Right atrium auricular region (tissue), 2 donors: ENCODE measurements at places on chromosomes 4 and X.

DNA sequence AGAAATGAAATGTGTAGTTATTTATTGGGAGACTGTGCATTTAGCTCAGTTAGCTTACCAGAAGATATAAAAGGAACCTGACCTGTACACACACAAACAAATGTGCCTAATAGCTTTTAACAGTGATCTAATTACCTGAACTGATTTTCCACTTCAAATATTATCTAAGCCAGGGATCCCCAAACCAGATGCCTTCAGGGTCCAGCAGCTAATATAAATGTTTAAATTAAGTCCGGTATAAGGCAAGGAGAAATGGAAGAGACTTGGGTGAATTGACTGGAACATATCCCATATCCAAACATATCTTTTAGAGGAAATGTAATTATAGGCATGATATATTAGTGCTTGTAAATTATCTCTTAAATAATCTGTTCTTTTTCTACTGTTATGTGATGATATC lies 66.7 kb downstream of the CNKSR2 start:
- H3K36me3 ChIP-seq: no peaks in the 10 kb centered on the region
- no peak overlapping the region for H3K4me3 ChIP-seq
- H3K4me1 ChIP-seq: no peaks in the 10 kb centered on the region
- DNase-seq: no peak
- H3K27me3 ChIP-seq: no peaks in the 10 kb centered on the region

DNA sequence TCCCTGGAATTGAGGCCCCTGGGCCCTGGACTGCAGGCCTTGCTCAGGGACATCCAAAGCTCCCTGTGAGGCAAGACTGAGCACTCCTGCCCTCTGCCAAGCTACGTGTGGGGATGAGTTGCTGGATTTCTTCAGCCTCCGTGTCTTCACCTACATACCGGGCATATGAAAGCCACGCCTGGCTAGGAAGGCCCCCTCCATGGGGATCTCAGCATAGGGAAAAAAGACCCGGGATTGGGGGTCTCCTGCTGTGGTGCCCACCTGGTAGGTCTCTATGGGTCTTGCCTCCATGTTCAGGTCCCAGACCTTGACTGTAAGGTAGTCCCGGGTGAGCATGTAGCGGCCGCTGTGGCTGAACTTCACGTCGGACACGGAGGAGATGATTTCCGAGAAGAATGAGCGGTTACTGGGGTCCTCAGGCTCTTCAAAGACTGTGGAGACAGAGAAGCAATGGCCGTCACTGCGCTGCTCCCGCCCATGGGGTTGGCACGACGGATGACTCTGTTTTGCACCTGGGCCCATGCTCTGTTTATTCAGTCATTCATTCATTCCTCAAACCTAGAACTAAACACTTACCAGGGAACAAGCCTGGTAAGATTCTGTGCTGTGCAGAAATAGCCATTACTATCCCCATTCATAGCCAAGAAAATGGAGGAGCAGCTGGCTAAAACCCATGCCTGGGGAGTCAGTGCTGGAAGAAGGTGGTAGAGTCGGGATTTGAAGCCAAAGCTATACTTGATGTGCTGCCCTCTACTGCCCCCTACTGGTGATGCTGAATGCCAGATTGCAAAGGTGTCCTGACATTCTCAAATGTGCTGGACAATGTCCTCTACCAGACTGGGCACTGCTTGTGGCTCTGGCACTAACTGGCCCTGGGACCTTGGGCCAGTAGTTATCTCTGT lies 63.9 kb downstream of the WFS1 start:
- H3K27me3 ChIP-seq: no peaks in the 10 kb centered on the region
- H3K4me1 ChIP-seq: no peaks in the 10 kb centered on the region
- no peaks in the 10 kb centered on the region for H3K36me3 ChIP-seq
- no peak overlapping the region for H3K27ac ChIP-seq
- no peak overlapping the region for H3K4me3 ChIP-seq

DNA sequence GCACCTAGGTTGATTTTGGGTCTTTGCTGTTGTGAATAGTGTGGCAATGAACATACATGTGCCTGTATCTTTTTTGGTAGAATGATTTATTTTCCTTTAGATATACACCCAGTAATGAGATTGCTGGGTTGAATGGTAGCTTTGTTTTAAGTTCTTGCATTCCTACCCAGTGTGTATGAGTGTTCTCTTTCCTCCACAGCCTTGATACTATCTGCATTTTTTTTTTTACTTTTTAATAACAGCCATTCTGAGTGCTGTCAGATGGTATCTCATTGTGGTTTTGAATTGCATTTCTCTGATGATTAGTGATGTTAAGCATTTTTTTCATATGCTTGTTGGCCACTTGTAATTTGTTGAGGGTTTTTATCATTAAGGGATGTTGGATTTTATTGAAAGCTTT lies 351.8 kb upstream of the GNPDA2 start:
- H3K36me3 ChIP-seq: no peaks in the 10 kb centered on the region
- no peak for DNase-seq
- no peak overlapping the region for H3K27ac ChIP-seq
- H3K4me3 ChIP-seq: no peak overlapping the region

GRCh38 chr4:42778349-42778748 lies 114.2 kb upstream of the GRXCR1 start:
- no peaks in the 10 kb centered on the region for H3K4me1 ChIP-seq
- no peaks in the 10 kb centered on the region for H3K36me3 ChIP-seq
- no peak overlapping the region for H3K4me3 ChIP-seq
- no peak overlapping the region for H3K27ac ChIP-seq

- no peak for DNase-seq
- no peaks in the 10 kb centered on the region for H3K36me3 ChIP-seq
- H3K27ac ChIP-seq: no peak overlapping the region
These were observed 48.7 kb upstream of the TNIP3 start for GRCh38 chr4:121212806-121213205.

DNA sequence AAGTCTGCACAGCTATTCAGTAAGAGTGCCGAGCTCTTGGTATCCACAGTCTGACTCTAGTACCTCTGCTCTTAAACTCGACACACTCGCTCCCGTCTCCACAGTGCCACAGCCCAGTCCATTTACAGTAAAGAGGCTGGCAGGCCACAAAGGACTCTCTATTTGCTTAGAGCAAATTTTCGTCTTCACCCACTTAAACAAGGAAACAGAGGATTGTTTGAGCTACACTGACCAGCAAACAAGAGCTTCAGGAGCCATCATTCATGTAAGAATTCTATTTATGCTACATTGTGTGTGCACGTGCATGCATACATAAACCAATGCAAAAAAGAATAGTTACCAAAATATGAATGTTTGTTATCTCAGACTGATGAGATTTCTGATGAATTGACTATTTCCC lies 290.2 kb downstream of the USP46 start:
- no peaks in the 10 kb centered on the region for H3K27me3 ChIP-seq
- no peak overlapping the region for H3K27ac ChIP-seq
- H3K4me3 ChIP-seq: no peak overlapping the region
- H3K36me3 ChIP-seq: no peaks in the 10 kb centered on the region
- H3K4me1 ChIP-seq: no peaks in the 10 kb centered on the region
- no peak for DNase-seq

DNA sequence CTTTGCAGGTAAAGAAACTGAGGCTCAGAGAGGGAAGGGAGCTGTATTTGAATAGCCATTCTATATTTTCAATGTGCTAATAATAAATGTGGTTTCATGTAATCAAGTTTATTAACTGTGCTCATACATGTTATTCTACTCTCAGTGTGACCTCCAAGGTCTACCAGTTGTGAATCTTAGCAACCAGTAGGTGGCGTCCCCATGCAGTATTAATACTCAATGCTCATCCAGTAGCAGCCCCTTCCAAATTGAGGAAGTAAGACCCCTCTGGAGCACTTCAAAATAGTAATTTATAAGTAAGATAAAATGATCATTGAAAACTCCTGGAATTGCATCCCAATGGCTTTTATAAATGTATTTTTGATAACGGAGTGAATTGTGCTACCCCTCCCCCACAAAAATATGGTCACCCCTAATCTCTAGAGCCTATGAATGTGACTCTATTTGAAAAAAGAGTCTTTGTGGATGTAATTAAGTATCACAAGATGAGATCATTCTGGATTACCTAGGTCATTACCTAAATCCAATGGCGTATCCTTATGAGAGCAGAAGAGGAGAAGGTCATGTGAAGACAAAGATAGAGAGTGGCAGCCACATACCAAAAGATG lies 20.4 kb upstream of the SEPSECS start:
- no peak for DNase-seq
- no peaks in the 10 kb centered on the region for H3K4me1 ChIP-seq
- H3K27me3 ChIP-seq: no peaks in the 10 kb centered on the region
- H3K36me3 ChIP-seq: no peaks in the 10 kb centered on the region
- no peak overlapping the region for H3K27ac ChIP-seq

GRCh38 chr4:54946741-54947140 lies 178.7 kb downstream of the KDR start:
- no peak overlapping the region for H3K4me3 ChIP-seq
- H3K4me1 ChIP-seq: no peaks in the 10 kb centered on the region
- no peak for DNase-seq
- no peaks in the 10 kb centered on the region for H3K27me3 ChIP-seq
